Esophagus mucosa (tissue), 1 donor: ENCODE measurements at places on chromosomes 3 and 15. TPM values are rescaled to one million over a fixed set of nuclear protein-coding genes. Genes with fewer than 3 reads are reported as not detected.

- ATAC-seq: no peak
Observed at GRCh38 chr3:17967111-17967510, 224.7 kb upstream of the TBC1D5 start.

GRCh38 chr3:153163393-153163724 is 1.3 kb downstream of the RAP2B start:
- no peak for ATAC-seq

- ATAC-seq: no peak
Observed at GRCh38 chr3:94009608-94010007, 18.8 kb downstream of the STX19 start.

DNA sequence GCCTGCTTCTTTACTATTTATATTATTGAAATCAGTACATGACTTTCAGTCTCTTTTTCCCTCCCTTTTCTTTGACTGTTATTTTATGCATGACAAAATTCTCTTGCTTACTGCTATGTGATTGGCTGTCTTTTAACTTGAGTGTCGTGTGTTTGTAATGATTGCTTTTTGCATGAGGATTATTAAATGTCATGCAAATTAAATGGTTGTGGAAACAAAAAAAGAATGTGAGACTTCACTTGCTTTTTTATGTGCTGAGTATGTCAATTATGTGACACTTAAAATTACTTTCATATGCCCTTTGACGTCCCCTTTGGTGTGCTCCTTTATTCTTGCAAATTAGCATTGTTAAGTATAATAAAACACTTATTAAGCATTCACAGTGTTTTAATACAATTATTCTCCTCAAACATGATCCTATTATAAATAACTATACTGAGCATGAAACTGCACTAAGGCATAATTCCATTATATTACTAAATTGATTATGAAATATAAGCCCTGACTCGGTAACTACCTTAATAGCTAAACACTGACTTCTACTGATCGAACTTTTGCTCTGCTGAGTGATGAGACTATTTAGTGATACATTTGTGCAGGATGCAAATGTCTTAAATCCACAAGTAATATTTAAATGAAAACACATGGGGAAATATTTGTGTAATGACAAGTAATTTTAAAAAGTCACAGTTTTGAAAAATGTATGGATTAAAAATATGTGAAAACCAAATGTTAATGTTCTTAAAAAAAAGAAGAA is 401.7 kb downstream of the NLGN1 start:
- ATAC-seq: no peak

GRCh38 chr15:70765504-70766281 is 2.3 kb upstream of the UACA start:
- ATAC-seq: no peak

GRCh38 chr15:83322061-83322460 is 37.6 kb upstream of the BNC1 start:
- ATAC-seq: peak; percentile 46

GRCh38 chr15:77504306-77504705 is 83.6 kb downstream of the HMG20A start:
- no peak for ATAC-seq

GRCh38 chr3:42601896-42602581 is 1.6 kb downstream of the NKTR start:
- no peak for ATAC-seq

DNA sequence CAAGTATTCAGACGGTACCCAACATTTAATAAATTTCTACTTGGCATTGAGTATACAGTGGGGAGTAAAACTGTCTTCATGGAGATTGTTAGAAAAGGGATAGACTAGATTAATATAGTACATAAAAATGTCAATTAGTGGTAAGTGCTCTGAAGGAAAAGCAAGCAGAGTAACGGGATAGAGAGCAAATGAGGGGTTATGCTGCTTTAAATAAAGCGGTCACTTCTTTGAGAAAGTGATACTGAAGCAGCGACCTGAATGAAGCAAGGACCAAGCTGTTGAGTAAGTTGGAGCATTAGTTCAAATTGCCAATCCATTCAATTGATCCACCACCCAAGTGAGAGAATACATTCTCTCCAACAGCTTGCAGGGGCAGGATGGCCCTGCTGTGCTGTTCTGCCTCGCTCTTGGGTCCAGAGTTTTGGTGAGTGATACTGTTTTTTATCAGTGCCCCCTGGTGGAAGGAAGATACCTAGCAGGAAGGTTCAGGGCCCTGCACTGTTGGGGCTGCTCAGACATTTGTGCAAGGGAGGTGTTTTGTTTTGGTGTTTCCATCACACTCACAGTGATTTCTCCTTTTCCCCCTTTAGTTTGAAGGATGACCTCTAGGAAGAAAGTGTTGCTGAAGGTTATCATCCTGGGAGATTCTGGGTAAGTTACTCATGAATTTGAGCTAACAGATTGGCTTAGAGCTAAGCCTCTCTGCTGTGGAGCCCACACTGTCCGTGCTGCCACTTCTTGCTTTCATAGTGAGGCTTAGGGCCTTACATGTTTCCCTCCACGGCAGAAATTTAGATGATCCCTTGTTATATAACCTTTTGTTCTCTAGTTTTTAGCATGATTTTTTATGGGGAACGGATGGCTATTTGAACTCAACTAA is 69.0 kb downstream of the RAB7A start:
- peak; percentile 86 for ATAC-seq

GRCh38 chr3:174495311-174495710 is 363.8 kb upstream of the NAALADL2 start:
- ATAC-seq: no peak

DNA sequence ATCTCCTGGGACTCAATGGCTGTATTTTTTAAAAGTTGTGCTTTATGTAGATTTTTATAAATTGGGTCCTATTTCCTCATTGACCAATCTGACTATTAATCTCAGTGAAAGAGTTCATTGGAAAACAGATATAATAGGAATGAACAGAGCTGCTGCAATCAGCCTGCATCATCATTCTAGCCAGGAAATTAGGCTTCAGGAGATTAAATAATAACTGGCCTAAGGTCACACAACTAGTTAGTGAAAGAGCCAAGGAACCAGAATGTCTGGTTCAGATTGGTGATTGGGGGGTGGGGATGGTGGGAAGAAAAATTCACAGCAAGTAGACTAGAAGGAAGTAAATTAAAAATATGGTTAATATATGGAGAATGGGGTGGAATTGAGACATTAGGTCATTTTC is 180.9 kb upstream of the ROPN1 start:
- no peak for ATAC-seq

GRCh38 chr15:51620122-51620521 is 2.4 kb downstream of the DMXL2 start:
- no peak for ATAC-seq

GRCh38 chr3:43019006-43019809 is 40.1 kb downstream of the GASK1A start:
- ATAC-seq: no peak

DNA sequence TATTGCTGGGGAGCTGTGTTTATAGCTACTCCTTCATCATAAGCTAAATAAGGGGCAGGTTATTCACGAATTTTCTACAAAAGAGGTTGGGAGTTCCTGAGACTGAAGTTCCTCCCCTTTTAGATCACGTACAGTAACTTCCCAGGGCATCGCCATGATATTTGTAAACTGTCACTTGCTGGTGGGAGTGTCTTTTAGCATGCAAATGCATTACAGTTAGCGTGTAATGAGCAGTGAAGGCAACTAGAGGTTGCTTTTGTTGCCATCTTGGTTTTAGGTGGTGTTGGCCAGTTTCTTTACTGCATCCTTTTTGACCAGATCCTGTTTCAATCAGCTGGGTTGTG is 64.4 kb downstream of the IL12A start:
- no peak for ATAC-seq

- peak; percentile 85 for ATAC-seq
Observed at GRCh38 chr3:56783644-56784447, 17.9 kb downstream of the ARHGEF3 start.

Gene GOLGA6L24
- total RNA-seq: not detected

Gene EXD1
- not detected for total RNA-seq

Gene APBA2
- total RNA-seq: 0.24 TPM

Gene IMPG2
- 0.08 TPM for total RNA-seq

Gene RAB6B
- 3.3 TPM for total RNA-seq

Gene RTP1
- total RNA-seq: not detected
